B cell (primary cell): ENCODE measurements at places on chromosomes 7 and 10. TPM values are rescaled to one million over a fixed set of nuclear protein-coding genes. Genes with fewer than 3 reads are reported as not detected.

Gene AFAP1L2
- polyA plus RNA-seq: 4.7 and 4.8 TPM in 2 replicates

GRCh38 chr10:49758249-49758930 lies 3.7 kb downstream of the OGDHL start:
- no peak for DNase-seq

Gene PTPRE
- 6.6 and 11.9 TPM in 2 replicates for polyA plus RNA-seq

DNA sequence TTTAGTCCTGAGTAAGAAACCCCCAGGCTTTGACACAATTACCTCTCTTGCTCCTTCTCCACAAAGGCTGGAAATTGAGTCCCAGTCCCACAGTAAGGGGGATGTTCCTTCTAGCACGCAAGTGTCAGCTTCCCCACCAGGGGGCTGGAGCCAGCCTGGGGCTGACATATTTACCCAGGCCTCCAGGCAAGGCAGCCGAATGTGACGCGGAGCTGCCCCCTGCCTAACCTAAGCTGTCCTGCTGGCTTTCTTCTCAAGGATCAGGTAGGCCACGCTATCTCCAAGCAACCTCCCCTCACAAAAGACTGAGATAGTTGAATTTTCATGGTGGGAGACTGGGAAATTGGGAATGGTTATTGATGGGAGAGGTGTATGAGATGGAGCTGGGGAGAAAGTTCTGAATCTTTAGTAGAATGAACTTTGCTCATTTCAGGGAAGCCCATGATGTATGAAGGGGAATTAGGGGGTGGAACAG lies 19.2 kb upstream of the BMPER start:
- no peak for DNase-seq

Gene VAX1
- polyA plus RNA-seq: not detected in 2 replicates

- DNase-seq: no peak
Observed at GRCh38 chr10:105044902-105045301, 403.8 kb downstream of the SORCS3 start.

DNA sequence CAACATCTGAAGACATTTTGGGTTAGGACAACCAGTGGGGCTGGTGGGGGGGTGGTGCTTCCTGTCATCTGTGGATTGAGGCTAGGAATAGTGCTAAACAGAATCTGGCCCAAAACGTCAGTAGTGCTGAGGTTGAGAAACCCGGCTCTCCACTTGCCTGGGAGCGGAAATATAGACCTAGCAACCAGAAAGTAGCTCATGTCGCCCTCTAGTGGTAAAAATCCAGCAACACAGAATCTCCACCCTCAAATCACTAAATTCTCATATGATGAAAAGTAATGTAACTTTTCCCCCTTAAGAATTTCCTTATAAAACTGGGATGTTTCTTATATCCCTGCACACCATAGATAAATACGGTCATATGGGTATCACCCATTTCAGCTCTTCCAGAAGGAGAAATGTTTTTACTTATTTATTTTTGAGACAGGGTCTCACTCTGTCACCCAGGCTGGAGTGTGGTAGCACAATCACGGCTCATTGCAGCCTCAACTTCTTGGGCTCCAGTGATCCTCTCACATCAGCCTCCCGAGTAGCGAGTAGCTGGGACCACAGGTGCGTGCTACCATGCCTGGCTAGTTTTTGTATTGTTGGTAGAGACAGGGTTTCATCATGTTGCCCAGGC lies 34.4 kb downstream of the ZC3HAV1 start:
- DNase-seq: peak; percentile 84

- DNase-seq: no peak
Observed at GRCh38 chr7:75727881-75728593, 10.7 kb downstream of the HIP1 start.

DNA sequence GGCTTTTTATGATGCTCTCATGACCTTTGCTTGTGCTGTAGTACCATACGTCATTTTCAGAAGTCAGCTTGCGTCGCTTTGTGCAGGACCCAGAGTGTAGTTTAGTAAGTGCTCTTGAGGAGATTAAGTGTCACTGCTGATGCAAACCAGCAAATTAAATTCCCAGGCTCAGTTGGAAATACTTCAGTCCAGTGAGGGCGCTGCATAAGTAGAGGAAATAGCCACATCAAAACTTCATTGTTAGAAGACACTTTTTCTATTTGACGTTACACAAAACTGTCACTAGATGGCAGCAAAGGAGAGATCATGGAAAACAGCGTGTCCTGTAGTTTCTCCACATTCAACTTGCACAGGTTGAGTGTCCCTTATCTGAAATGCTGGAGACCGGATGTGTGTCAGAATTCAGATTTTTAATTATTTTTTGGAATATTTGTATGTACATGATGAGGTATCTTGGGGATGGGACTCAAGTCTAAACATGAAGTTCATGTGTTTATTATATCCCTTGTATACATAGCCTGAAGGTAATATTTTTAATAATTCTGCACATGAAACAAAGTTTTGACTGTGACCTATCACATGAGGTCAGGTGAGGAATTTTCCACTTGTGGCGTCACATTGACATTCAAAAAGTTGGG lies 7.9 kb downstream of the ZNF22 start:
- DNase-seq: peak; percentile 71

DNA sequence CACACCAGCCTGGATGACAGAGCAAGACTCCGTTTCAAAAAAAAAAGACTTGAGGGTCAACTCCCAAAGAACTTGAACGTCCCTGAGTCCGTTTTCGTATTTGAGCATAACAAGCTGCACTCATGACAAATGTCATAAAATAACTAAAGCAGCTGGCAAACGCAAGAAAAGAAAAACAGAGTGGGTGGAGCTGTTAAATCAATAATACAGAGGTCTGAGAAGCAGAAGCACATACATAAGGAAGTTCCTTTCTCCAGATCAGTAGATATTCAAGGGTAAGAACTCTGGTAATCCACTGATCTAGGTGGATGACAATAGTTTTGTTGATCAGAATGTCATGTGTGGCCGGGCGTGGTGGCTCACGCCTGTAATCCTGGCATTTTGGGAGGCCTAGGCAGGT lies 150.1 kb downstream of the FAM107B start:
- DNase-seq: no peak

DNA sequence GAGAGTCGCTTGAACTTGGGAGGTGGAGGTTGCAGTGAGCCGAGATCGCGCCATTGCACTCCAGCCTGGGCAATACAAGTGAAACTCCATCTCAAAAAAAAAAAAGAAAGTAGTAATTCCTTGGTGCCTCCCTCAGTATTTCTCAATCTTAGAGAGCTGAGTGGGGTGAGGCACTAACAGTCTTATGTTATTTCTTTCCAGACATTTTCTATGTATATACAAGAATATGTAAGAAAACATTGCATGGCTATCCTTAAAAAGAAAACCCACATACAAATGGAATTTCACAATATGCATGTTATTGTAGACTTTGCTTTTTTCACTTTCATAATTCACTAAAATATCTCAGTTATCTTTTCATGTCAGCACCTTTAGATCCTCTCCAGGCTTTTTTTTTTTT lies 13.6 kb upstream of the SLF2 start:
- no peak for DNase-seq

GRCh38 chr7:100477871-100478267 lies 1.1 kb downstream of the TSC22D4 start:
- no peak for DNase-seq

Gene PANK1
- 0.31 and 0.46 TPM in 2 replicates for polyA plus RNA-seq

Gene TRIP6
- polyA plus RNA-seq: 6.7 and 6.8 TPM in 2 replicates

- DNase-seq: no peak
Observed at GRCh38 chr10:26368463-26368862, 69.7 kb upstream of the APBB1IP start.

Gene CYTH3
- polyA plus RNA-seq: 5.2 and 11.4 TPM in 2 replicates

GRCh38 chr7:149598721-149599308 lies 101.2 kb upstream of the ZNF746 start:
- no peak for DNase-seq

Gene GALNT17
- not detected in 2 replicates for polyA plus RNA-seq

- DNase-seq: no peak
Observed at GRCh38 chr7:107960272-107960671, 42.7 kb downstream of the LAMB1 start.

GRCh38 chr10:74967911-74968666 lies 141.7 kb downstream of the KAT6B start:
- peak; percentile 38 for DNase-seq

DNA sequence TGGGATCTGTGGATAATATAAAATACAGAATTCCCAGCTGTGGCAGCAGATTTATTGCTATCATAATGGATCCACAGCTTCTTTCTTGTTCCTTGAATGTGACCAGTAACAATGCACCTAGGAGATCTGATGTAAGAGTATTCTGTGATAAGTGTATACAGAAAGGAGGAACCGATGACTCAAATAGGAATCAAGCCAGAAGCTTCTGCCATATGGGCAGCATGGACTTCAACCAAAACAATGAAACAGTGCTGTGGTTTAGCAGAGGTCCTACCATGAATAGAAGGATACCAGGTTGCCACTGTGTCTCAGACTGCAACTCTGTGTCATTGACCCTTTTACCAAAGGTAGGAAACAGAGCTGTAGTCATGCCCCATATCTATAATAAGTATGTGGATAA lies 81.8 kb downstream of the PTPRZ1 start:
- DNase-seq: no peak

Gene LDB3
- polyA plus RNA-seq: 0.01 TPM in 1 of 2 replicates, not detected in the other

GRCh38 chr7:74093671-74094223 lies 10.1 kb downstream of the LIMK1 start:
- no peak for DNase-seq

Gene TMEM184A
- 0.43 TPM in 1 of 2 replicates, not detected in the other for polyA plus RNA-seq

DNA sequence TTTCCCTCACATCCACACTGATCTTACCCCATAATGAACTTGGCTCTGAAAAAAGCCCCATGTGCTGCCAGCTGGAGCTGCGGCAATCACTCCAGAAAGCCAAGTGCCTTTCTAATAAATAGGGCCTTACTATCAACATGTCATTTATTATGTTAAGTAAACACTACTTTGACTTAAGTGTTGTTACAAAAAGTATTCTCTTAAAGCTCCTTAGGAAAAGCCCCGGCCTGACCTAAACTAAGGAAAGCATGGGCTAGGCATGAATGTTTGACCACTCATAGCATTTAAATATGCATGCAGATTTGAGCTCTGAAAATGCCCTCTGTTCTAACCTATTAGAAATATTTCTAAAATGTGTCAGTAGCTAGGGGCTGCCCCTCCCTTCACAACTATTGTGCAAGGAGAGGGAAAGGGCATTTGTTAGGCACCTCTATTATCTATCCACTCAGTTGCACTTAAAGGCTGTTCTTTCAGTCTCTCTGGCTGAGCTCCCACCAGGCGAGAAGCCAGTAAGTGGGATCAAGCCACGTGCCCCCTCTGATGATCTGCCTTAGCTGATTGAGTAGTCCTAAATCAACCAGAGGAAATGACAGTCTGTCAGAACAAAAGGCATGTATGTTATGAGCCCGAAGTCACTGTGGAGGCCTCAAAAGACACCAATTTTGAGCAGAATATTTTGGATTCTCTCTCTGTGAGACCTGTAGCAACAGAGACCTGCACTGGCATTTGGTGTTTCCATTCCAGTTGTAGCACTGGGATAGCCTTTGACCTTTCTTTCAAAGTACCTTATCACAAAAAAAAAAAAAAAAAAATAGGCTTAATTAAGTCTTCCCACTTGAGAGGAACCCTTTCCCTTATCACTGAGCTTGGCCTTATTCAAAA lies 77.1 kb downstream of the ITGB8 start:
- DNase-seq: no peak

Gene ACTR3C
- polyA plus RNA-seq: 4.0 and 5.0 TPM in 2 replicates

GRCh38 chr10:71319042-71319799 lies at the start of gene SLC29A3:
TSS of gene SLC29A3 (plus strand) at chr10:71319259. CDS start at chr10:71319310, 51 bp downstream.
- DNase-seq: peak; percentile 88

Gene KCP
- 1.2 and 2.3 TPM in 2 replicates for polyA plus RNA-seq

- DNase-seq: peak; percentile 96
Observed at GRCh38 chr10:119872860-119873681, 428 bp upstream of the MCMBP start.

DNA sequence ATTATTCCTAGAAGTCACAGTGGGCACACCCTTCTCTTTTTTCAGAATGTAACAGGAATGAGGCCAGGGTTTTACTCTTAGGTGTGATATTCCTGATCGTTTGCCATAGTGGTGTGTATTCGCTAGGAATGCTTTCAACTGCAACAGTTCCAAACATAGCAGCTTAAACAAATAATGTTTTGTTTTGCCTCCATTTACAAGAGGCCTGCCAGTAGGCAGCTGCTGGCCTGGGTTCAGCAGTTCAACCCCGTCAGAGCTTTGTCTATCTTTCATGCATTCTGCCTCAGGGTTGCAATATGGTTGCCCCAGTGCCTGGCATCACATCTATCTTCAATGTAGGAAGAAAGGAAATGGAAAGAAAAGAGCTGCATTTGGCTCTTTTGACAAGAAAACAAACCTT lies 21.7 kb upstream of the RET start:
- no peak for DNase-seq

DNA sequence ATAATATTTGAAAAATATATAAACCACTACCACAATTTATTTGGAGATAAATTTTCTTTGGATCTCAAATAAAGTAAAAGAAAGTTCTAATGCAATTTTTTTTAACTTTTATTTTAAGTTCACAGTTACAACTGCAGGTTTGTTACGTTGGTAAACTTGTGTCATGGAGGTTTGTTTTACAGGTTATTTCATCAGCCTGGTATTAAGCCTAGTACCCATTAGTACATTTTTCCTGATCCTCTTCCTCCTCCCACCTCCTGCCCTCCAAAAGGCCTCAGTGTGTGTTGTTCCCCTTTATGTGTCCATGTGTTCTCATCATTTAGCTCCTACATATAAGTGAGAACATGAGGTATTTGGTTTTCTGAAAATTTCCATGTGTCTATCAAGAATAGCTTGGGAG lies 54.5 kb downstream of the CAV1 start:
- DNase-seq: no peak

DNA sequence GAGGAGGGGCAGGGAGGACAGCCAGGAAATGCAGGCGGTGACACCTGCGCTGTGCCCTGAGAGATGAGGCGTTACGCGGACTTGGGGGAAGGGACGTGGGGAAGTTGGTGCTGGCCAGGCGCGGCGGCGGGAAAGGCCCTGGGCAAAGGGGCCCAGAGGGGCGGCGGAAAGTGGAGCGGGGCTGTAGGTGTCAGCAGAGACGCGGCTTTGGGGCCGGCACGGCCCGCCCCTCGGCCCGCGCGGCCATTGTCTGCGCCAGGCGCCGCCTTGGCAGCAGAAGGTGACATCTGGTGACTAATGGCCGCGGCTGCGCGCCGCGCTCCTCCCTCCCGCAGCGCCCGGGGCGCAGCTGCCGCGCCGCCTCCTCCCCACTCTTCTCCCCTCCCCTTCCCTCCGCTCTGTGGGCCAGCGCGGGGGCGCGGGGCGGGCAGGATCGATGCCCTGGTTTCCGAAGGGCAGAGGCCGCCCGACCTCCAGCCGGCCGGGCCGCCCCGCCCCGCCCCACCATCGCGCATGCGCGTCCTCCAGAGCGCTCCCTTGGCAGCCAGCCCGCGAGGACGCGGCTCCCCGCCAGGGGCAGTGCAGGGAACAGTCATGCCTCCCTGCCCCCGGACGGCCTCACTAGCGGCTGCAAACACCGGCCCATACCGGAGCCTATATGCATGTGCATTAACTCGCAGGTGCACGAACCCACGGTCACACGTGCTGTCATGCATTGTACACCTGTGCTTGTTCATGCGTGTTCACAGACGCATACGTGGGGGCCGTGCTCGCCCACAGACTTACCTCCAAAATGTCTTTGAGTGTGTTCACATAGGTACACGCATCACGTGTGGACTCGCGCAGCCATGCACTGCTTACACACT lies 269.6 kb downstream of the RPS24 start:
- peak; percentile 98 for DNase-seq

Gene SFTPA1
- not detected in 2 replicates for polyA plus RNA-seq

- no peak for DNase-seq
Observed at GRCh38 chr10:5945561-5946418, 31.6 kb downstream of the IL15RA start.
